ENCODE measurements at places on chromosomes 7 and 10.
A peak's percentile ranks its signal among the peaks of the same experiment; 100 is the strongest.

GRCh38 chr10:88687853-88688467 lies 18.1 kb upstream of the LIPK start:
- no peak for DNase-seq

- peak; percentile 3 for DNase-seq
Measured at GRCh38 chr7:33062023-33062781, at the start of gene NT5C3A. Gene NT5C3A (minus strand): TSS chr7:33062776. CDS start chr7:33062705, 71 bp downstream.

DNA sequence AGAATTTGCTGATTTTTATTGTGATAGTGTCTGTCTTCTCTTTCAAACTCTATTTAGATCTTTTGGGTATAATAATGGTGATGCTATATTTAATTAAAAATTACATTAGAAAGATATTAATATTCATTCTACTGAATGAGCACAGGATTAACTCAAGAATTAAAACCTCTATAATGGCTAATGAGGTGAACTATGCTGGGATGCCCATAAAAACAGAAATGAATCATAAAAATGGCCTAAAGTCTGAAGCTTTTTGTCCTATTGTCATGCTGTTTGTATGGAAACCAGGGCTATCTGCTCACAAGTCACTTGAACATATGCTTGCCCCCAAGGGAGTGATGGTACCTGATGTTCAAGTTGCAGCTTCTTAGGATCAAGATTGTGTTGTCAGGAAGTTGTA lies 76.2 kb upstream of the ICA1 start:
- no peak for DNase-seq

GRCh38 chr10:110919971-110920881 lies 822 bp downstream of the SHOC2 start:
- no peak for DNase-seq

GRCh38 chr10:18737236-18737635 lies 78.0 kb downstream of the ARL5B start:
- no peak for DNase-seq

DNA sequence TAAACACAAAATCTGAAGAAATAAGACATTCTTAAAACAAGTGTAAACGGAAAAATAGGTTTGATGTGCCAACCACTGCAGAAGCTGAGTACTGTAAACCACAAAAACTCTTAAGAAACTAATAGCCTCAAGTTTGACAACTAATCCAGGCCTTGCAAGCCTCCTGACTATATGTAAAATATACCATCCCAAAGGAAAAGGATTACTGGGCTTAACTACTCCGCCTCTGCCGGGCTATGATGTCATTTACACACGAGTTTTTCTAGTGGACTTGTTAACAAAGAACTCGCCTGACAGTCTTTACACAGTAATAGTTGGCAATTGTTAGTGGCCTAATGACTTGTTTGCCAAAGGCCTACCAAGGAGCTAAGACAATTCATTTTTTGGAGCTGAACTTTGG lies 2.1 kb downstream of the KIF5B start:
- DNase-seq = no peak

DNA sequence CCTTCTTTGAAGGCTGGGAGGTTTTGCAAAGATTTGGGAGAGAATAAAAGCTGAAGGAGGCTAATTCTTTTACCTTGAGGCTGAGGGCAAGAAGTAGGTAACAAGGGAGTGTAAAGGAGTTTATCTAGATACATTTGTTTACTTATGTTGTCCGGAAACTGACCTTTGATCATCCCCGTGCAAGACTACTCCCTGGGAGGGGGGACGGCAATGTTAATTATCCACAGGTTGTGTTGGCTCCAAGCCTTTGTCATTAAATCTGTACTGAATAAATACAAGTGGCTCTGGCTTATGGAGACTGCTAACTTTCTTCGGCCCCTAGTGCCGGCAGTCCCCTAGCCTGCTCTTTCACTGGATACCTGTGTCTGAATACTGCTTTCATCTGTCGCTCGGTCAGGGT lies 1250.6 kb upstream of the LRRTM3 start:
- DNase-seq = no peak

DNA sequence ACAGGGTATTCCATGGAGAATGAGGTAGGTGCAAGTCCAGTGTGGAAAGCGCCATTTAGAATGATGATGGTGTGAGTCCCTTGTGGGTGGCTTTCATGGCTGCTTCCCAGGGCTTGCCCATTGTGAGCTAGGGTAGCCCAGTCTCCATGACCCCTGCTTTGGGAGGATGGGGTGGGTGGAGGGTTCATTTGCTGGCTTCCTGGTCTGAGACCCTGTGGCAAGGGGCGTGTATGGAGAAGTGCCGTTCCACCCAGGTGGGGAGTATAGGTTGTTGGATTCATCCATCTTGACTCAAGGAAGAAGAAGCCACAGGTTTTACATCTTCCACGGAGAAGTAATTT lies 27.7 kb downstream of the CCM2 start:
- no peak for DNase-seq

- no peak for DNase-seq
Measured at GRCh38 chr7:53340220-53340619, 304.8 kb downstream of the POM121L12 start.

GRCh38 chr7:127252778-127253280 lies at the start of gene GRM8:
Gene GRM8 (minus strand): TSS chr7:127252941.
- DNase-seq = no peak

DNA sequence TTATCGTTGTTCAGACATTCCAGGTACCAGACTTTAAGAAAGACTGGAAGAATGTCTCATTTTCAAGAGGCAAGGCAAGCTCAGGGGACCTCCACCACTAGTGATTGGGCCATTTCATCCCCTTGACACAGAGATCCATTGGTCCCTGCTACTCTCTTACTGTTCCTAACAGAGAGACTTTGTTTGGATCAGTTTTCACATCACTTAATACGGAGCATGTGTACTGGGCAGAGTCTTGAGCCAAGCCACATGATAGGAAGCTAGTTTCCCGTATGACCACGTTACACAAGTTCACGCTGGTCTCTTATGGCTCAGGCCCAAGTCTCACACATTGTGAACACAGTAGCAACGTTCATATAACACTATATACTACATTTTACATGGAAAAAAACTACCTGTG lies 269.9 kb downstream of the BAMBI start:
- no peak for DNase-seq

GRCh38 chr10:105207476-105207995 lies 566.4 kb downstream of the SORCS3 start:
- DNase-seq = no peak

GRCh38 chr7:67100956-67101361 lies 104.3 kb downstream of the TYW1 start:
- no peak for DNase-seq

DNA sequence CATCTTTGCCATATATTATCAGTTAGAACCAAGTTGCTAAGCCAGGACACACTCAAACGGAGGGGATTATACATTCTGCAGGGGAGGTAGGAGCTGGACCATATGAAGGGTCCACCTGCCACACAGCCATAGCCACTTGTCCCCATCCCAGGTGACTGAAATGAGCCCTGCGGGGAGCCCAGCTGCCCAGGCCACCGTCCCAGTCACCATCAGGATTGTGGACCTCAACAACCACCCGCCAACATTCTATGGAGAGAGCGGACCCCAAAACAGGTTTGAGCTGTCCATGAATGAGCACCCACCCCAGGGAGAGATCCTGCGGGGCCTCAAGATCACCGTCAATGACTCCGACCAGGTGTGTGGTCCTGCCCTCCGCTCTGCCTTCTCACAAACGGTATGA lies 13.7 kb downstream of the CDHR1 start:
- DNase-seq = no peak

DNA sequence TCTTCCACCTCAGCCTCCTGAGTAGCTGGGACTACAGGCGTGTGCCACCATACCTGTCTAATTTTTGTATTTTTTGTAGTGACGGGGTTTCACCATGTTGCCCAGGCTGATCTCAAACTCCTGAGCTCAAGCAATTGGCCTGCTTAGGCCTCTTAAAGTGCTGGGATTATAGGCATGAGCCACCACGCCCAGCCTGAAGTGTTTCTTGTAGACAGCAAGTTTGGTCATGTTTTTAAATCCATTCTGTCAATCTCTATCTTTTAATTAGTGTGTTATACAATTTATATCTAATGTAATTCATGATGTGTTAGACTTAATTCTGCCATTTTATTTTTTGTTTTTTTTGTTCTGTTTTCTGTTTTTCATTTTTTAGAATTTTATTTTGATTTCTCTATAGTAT lies 17.2 kb upstream of the MXI1 start:
- no peak for DNase-seq

- no peak for DNase-seq
Measured at GRCh38 chr7:73894733-73895551, 34.0 kb downstream of the TMEM270 start.

DNA sequence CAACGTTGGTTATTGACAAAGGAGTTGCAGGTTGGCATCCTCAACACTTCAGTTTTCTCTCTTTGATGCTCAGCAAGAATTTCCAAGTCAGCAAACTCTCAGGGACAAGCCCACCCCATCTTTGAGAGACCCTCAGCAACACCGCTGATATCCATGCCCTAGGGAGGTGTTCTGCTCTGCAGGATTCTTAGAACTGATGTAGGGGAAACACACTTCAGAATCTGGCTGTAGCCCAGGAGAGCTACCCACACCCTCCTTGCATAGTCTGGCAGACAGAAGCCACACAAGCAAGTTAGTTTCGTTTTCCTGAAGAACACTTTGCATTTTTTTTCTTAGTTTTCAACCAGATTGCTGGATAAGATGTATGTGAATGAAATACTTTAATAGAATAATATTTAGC lies 822 bp downstream of the SAMD9L start:
- peak; percentile 10 for DNase-seq

DNA sequence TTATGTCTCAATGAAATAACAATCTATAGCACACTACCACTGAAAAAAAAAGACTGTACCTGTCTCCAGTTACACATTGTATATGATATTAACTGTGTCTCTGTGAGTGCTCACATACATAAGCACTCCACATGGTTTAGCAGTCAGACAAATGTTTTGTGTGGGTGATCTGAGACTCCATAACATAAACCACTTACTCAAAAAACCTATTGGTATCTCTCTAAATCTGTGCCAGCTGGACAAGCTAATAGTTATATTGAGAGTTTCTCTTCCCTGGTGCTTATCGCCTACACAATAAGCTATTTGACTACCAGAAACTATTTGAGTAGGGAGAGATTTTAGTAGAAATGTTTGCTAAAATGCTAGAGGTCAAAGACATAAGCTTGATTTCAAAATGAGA lies 190.1 kb upstream of the AGR3 start:
- no peak for DNase-seq

- no peak for DNase-seq
Measured at GRCh38 chr10:122859527-122859926, 13.9 kb upstream of the CUZD1 start.

GRCh38 chr10:9853405-9854355 lies 1164.0 kb upstream of the CELF2 start:
- no peak for DNase-seq

- no peak for DNase-seq
Measured at GRCh38 chr7:44106311-44107065, 2.3 kb downstream of the AEBP1 start.

- DNase-seq = no peak
Measured at GRCh38 chr10:113301342-113301984, 251.4 kb upstream of the HABP2 start.

DNA sequence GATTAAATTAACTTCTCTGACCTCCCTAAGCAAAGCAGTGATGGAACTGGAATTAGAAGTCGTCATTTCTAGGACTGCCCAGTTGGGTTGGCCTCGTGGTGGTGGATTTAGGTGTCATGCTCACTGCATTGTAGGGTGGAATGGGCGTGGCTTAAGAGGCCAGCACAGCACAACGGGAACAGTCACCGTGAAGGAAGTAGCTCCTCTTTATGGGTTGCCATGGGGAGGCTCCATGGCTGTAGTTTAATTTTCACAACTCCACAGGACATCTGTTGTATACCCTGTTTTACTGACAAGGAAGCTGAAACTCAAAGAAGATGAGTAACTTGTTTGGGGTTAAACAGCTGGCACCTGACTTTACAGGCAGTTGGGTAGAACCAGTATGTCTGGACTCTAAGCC lies 208.3 kb downstream of the CELF2 start:
- DNase-seq = no peak

- no peak for DNase-seq
Measured at GRCh38 chr10:63106111-63106755, 26.9 kb upstream of the NRBF2 start.

DNA sequence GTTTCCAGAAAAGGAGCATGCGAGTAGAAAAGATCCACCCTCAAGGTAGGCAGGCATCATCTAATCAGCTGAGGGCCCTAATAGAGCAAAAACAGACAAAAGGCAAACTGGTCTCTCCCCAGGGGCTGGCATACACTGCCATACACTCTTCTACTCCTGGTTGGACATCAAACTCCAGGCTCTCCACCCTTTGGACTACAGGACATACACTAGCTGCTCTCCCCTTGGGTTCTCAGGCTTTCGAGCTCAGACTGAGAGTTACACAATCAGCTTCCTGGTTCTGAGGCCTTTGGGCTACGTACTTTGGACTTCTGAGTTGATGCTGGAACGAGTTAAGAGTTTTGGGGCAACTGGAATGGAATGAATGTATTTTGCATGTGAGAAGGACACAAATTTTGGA lies 50.9 kb upstream of the TM9SF3 start:
- no peak for DNase-seq

- DNase-seq = no peak
Measured at GRCh38 chr7:126689037-126689436, 563.7 kb downstream of the GRM8 start.

DNA sequence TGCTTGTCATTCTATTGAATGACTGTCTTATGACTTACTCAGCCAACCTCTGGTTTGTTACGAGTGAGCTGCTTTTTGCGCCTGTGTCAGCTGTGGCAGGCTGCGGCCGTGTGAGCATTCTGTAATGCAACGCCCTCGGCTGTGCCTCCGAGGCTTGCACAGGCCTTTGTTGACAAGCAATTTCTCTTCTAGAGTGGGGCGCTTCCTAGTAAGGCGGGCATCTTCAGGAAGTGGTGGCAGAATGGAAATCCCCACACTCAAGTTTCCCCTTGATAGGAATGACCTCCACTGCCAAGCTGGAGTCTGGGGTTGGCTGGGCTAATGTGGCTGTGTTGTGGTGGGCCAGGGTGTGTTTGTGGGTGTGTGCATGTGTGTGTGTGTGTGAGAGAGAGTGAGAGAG lies 20.2 kb upstream of the TMEM178B start:
- DNase-seq = no peak

DNA sequence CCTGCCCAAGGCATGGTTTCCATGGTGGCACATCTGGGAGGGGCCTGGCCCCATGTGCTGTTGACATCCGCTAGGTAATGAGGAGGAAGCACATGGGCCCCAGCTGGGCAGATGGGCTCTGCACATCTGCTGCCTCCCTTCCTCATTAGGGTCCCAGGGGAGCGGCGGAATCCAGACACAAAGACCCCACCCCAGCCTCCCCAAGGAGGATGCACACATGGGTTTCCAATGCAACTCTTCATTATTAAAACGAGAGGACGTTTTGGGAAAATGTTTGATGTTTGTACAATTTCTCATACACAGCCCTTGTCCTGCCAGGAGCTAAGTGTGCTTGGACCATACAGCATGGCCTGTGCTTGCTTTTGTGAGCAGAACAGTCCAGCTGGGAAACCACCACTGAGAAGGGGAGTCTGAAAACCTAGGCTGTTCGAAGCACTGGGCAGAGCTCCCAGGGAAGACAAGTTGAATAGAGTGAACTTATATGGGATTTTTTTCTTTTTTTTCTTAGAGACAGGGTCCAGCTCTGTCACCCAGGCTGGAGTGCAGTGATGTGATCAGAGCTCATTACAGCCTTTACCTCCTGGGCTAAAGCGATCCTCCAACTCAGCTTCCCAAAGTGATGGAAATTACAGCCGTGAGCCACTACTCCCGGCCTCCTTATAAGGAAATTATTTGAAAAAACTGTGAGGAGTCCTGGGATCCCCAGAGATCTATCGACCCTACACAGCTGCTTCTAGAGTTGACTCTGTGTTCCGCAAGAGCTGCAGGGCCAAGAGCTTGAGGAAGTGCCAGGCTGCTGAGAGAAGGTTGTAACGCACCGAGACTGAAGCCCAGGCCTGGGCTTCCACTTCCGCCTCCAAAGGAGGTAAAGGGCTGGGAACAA lies 23.4 kb downstream of the FAM107B start:
- no peak for DNase-seq

Measured in stimulated activated CD8-positive, alpha-beta memory T cell treated with anti-CD3 and anti-CD28 coated beads, Interleukin-4, amount 100 ng/mL, for 1 hour (primary cell).